ENCODE measurements at places on chromosomes 16 and 17.
A peak's percentile ranks its signal among the peaks of the same experiment; 100 is the strongest.

GRCh38 chr17:32335687-32336086, 6.3 kb downstream of the C17orf75 start:
- DNase-seq: no peak

DNA sequence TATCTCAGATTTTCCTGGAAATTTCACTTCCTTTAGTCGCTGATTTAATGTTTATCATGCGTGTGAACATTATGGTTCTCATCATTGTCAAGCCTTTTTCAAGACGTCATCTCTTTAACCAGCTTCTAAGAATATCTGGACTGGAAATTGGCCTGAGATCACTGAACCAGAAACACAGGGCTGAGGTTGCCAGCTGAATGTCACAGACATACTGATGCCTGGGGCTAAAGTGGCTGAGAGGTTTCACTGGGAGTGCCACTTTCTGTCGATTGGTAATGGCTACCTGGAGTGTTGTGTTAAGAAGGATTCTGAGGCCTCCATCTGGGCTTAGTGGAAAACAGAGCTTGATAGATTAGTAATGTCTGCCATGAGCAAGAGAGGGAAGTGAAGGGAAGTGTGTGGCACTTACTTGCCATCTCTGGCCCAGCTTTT, 54.2 kb downstream of the CRISPLD2 start:
- DNase-seq: no peak

DNA sequence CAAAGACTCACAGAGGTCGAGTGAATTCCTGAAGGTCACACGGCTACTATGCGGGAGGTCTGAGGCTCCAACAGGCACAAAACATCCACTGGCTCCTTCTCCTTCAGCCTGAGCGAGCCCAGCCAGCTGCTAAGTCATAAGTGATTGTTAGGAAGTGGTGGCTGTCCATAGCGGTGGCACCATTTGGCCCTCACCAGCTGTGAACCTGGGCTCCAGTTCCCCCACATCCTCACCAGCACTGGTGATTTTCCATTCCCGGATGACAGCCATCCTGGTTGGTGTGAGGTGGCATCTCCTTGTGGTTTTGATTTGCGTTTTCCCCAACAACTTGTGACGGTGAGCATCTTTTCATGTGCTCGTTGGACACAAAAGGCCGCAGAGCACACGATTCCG, 302.8 kb downstream of the FOXL1 start:
- no peak for DNase-seq

DNA sequence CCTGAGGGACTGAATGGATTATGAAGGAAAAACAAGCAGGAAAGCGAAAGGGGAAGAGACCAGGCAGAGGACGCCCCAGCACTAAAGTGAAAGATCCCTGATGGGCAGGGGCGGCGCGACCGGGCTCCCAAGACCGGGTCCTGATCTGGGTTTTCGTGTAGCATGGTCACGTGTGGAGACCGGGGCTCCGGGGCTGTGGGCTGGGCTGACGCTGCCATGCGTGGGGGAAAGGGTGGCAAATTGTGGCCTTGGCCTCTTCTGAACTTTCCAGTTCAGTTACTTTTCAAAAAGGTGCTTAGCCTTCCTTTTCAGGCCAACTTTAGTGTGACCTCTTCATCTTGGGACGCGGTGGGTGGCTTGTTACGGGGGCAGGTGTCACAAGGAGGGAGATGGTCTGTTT, 57.5 kb downstream of the METRNL start:
- no peak for DNase-seq

GRCh38 chr16:86988920-86989696, 328.1 kb downstream of the C16orf95 start:
- no peak for DNase-seq

GRCh38 chr17:56819431-56820145, 14.1 kb downstream of the C17orf67 start:
- peak; percentile 77 for DNase-seq

- no peak for DNase-seq
These were observed 335 bp downstream of the TMEM11 start for GRCh38 chr17:21213638-21214014.

DNA sequence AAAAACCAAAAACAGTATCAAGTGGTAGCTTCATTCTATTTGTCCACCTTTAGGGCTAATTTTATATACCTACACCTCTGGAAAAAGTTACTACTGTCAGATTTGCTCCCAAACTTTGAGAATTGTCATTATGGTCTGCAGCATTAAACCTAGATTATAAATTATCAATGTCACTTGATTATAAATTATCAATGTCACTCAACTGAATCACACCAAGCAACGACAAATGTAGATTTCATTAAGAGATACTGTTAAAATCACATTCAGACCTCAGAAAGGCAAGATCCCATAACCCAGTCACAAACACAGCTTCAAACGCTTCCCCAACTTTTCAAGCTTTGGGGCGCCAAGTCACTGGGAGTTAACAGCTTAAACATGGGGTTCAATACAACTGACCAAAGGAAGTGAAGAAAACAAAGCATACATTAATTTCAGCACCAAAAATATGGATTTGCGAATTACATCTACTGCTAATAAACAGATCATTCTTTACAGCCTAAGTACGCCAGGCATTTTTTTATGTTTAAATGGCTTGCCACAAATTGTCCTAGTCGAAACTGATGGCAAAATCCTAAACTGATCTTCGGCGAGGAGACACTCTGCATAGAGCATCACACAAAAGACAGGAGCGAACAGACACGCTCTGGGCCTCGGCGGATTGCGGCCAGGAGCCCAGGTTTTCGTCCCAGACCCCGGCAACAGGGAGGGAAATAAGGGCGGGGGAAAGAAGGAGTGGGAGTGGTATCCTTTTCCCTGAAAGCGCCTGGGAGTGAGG, 981 bp downstream of the GLG1 start:
- DNase-seq: no peak

DNA sequence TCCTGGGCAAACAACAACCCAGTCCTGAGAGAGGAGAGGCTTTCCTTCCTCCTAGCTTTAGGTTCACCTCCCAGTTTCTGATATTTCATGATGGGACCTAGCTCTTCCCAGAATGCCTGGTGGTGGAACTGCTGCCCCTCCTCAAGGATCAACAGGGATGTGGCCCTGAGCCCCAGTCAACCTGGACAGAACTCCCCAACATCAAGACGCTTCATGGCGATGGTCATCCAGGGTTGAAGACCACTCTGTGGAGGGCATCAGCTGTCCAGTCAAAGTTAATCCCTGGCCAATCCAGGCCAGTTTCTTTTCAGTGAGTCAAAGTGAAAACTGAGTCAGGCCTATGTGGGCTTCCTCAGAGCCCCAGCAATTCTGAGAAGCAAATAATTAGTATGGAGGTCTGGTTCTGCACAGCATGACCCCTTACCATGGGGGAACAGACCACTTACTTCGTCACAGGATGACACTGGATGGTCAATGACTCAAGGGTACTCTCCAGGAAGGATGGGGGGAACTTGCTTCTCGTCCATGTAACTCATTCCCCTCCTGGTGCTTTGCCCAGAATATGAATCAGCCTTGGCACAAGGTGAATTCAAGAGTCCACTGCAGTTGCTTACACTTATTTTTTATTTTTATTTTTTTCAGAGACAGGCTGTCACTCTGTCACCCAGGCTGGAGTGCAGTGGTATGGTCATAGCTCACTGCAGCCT, 14.7 kb upstream of the XYLT2 start:
- no peak for DNase-seq

- no peak for DNase-seq
These were observed 6.3 kb upstream of the SECTM1 start for GRCh38 chr17:82339634-82340580.

- DNase-seq: no peak
These were observed 6.2 kb downstream of the PHOSPHO1 start for GRCh38 chr17:49224198-49224996.

DNA sequence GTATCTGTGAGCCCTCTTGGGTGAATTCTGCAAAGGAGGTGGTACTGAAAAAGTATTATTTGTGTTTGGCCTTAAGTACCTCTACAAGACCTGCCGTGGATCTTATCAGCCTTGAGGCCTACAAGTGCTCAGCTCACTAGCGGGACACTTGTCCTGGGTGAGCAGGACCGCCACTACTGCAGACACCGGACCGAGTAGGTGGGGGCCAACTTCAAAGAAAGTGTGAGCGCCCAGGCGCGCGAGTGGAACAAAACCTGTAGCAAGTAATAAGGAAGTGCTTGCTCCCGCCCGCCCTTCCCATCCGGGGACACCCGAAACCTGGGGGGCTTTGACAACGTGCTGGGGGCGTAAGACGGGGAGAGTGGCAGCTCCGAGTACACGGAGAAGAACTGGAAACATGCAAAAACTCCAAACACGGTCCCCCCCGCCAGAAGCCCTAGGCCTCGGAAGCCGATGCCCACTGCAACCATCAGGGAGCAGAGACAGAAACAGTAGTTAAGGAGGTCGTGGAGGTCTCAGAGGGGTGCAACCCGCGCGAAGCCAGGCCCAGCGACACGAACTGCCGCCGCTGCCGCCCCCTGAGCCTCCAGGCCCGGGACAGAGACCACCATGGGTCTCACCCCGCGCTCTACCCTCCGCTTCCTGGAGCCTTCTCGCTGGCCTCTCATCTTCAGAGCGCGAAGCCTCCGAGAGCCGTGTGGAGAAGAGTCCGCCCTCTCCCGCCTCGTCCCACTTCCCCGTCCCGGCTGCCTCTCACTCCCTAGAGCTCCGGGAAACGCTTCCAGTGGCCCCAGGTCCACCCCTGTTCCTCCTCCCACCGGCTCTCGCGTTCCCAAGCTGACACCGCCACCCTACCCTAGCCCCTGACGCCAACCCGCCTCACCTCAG, 537 bp downstream of the CNOT1 start:
- DNase-seq: peak; percentile 38

- DNase-seq: no peak
These were observed 3.3 kb downstream of the CFAP20 start for GRCh38 chr16:58125781-58126335.

GRCh38 chr16:79703066-79703465, 102.5 kb upstream of the MAF start:
- no peak for DNase-seq

GRCh38 chr17:5786510-5786875, 202.2 kb upstream of the NLRP1 start:
- no peak for DNase-seq

DNA sequence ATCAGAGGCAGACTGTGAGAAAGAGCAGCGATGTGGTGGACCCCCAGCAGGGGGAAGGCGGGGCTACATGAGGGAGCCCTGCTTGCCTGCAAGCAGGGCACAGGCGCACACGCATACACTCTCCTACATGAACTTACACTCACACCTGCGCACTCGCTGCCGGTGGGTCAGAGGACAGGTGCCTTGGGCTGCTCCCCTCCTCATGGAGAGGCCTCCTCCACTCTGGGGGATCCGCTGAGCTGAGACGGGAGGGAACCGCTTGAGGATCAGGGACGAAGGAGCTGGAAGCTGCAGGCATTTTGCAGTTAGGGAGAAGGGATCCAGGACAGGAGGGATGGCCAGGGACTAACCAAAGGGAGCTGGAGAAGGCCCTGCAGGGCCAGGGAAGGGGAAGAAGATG, 14.2 kb downstream of the OSBPL7 start:
- no peak for DNase-seq

DNA sequence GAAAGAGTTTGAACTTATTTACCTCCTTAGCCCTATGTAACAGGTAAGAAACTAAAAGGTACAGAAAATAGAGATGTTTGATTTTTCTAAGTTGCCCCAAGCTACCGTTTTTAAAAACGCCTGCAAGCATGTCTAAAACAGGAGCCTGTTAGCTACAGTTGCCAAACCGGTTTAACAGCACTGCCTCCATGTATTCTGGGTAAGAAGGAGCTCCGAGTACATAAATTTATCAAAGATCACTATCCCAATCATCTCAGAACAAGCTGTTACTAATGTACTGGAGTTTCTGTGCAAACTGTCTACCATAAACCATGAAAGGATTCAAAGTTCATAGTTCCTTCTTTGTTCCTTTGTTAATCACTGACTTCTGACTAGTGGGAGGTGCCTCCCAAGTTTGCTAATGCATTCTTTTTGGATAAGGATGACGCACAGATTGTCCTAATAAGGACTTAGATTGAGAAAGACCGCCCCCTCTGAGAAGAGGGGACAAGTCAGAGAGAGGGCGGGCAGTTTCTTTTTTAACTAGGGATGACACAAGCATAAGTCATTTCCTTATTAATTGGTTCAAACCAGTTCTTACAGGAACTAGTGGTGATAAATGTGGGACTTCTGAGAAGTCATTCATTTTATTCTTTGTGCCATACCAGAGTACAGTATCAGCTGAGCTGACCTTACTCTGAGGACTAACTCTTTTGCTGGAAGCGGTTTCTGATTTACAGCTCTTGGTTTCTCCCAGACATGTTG, 55.3 kb downstream of the TUBD1 start:
- DNase-seq: no peak

DNA sequence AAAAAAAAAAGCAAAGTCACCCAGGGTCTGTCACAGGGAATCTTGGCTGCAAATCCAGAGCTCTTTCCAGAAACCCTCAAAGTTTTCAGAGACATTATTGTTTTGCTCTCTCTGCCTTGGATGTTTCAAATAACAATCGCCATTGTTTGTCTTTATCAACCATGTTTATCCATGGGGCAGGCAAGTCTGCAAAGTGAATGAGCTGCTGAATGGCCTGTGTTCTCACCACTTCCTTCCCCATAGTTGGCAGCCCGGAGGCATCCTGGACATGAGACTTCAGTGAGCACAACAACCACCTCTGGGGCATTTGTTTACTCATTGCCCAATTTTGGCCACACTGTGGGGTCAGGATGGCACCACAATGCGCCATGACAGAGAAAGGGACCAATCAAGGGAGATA, 53.1 kb upstream of the USP7 start:
- no peak for DNase-seq

DNA sequence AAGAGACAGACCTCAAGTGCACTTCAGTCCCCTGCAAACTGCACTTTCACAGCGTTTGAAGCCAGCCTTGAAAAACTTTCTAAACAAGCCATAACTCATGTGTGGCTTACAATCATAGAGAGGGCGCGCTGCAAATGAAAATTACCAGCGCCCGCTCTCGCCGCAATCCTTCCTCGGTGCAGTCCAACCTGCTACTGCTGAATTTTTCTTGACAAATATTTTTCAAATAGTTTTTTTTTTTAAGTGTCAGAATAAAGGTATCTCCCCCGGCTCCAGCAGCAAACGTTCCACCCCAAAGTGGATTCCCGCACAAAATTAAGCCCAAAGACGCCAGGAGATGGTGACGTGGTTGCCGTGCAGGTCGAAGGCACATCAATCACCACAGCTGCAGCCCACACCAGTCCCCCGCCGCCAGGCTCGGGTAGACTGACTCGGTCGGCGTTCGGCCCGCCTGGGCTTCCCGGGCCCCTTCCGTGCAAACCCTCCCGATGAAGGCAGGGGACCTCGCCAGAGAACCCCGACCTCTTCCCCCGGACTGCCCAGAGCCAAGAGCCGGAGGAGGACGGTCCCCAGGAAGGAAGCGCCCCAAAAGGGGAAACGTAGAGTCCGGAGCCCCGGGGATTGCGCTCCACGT, 630 bp downstream of the GRB2 start:
- peak; percentile 43 for DNase-seq

DNA sequence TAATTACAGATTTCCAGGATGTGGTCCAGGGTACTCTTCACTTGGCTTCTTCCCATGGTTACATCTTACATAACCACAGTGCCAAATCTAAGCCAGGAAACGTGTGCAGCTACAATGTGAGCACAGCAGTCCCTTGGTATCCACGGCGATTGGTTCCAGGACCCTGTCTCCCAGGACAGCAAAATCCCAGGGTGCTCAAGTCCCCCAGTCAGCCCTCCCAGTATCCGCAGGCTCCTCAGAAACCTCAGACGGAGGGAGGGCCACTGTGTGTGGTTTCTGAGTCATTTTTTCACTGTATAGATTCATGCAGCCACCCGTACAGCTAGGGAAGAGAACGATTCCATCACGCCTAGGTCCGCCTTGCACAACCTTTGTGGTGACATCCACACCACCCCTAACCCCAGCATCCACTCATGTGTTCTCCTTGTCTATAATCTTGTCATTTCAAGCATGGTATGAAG, 11.1 kb upstream of the ATP2C2 start:
- no peak for DNase-seq

Data from activated CD4-positive, alpha-beta T cell treated with anti-CD3 and anti-CD28 coated beads for 24 hours (primary cell).